Activated gamma-delta T cell treated with Interleukin-2 at 50 U/mL for 16 hours (primary cell): ENCODE measurements at places on chromosomes 2 and 18.

DNA sequence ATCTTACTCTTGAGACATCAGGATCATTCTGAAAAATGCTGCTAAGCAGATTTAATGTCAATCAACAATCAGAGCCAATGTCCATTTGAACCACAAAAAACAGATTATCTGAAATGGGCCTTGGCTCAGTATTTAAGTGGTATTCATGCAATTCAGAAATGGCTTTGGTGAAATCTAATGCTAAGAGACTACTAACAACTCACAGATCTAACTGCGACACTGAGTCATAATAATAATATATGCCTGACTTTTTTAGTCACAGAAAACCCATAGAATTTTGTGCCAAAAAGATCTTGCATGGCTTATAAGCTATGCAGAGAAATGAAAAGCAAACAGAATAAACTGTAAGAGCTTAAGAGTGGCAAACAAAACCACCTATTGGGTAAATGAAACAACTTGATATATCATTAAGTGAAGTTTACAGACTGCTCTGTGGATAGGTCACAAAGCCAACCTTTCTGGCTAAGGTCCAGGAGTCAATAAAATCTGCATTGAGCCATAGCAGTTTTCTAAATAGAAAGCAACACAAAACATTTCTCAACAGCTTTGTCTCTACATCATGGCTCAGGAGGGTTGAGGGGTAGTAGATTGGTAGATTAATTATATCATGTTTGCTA, 234.3 kb downstream of the LRATD1 start:
- no peak for DNase-seq

DNA sequence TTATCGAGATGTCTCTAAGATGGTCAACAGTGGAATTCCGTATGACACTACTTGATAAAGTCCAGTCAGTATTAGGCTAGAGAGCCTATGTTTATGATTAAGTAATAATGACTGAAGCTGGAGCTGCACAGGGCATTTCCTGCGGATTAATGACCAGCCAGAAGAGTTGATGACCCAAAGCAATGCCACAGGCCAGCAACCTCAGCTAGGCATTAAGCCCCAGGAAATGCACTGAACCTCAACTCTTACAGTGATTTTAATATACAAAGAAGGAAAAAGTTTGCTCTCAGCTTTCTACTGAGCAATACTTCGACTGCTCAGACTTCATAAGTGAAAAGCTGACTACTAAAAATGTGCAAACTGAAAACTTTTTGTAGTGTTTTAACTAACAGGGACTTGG, 3.9 kb downstream of the KCTD1 start:
- no peak for DNase-seq

DNA sequence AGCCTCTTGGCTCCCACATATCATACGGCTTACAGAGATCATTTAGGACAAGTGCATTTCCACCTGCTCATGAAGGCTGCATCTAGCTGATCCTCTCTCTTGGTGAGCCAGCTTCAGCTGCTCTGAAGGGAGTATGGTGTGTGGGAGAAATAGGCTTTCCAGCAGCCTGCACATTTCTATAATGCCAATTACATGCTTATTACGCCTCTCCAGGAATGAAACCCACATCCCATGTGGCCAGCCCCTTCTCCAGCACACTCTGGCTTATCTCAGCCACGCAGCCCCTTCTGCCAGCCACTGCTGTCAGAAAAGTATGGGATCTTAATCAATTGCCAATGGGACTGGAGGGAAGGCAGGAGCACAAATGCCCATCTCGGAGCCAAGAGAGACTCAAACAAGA, 117.5 kb downstream of the GALNT14 start:
- DNase-seq, result no peak

GRCh38 chr2:113977060-113977659, 87.3 kb downstream of the ACTR3 start:
- DNase-seq, result no peak

- no peak for DNase-seq
These were observed 162.8 kb downstream of the OSR1 start for GRCh38 chr2:19195661-19196060.

DNA sequence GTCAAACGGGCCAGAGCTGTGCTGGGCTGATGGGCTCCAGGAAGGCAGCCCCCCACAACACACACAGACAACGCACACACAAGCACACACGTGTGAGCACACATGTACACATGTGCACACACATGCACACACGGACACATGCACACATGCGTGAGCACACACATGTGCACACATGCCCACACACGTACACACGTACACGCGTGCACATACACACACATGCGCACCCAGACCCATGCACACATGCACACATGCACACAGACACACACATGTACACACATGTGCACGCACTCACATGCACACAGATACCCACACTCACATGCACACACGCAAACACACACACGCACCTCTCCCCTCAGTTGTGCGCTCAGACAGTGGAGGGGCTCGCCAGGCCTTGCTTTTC, 31.2 kb upstream of the HPCAL1 start:
- no peak for DNase-seq

DNA sequence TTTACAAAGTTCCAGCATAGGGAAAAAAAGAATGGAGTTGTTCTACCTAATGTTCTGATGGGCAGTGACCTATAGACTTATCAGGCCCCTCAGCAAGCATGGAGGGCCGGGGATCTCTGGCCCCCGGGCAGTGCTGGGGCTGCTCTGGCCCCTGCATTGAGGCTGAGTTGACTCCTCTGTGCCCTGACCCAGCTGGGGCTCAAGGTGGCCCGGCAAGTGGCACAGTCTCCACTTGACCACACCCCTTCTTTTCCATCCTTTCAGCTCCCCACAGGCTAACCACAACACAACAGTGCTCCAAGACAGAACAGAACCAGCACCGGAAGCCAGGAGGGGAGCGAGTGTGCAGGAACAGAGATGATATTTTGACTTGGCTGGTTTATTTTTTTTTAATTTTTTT, 19.9 kb downstream of the TOGARAM2 start:
- no peak for DNase-seq

GRCh38 chr2:31785876-31786275, 205.1 kb upstream of the SRD5A2 start:
- no peak for DNase-seq

- DNase-seq, result no peak
These were observed 239.5 kb upstream of the COL3A1 start for GRCh38 chr2:188734691-188735090.

- no peak for DNase-seq
These were observed 1988.8 kb upstream of the PIK3C3 start for GRCh38 chr18:39966275-39966674.

- DNase-seq, result no peak
These were observed 200.9 kb upstream of the RAB6C start for GRCh38 chr2:129778584-129778877.

- DNase-seq, result no peak
These were observed 232.0 kb upstream of the PARD3B start for GRCh38 chr2:204313256-204313655.

GRCh38 chr2:222304737-222305515, 6.1 kb upstream of the PAX3 start:
- DNase-seq, result no peak

DNA sequence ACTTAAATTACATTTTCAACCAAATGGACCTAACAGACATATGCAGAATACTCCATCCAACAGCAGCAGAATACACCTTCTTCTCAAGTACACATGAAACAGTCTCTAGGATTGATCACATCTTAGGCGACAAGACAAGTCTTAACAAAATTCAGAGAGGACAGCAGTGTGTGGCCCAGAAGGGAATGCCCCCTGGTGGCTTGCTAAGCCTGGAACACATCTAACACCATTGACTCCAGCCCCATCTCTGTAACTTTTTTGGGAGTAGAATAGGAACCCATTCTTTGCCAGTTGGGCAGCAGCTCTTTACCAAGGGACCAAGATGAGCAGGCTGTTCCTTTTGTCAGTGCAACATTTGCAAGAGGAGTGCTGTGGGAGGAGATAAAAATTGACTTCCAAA, 249.9 kb downstream of the PLCL1 start:
- DNase-seq, result peak; percentile 8

- DNase-seq, result no peak
These were observed 95.0 kb upstream of the CCDC68 start for GRCh38 chr18:55054021-55054990.

DNA sequence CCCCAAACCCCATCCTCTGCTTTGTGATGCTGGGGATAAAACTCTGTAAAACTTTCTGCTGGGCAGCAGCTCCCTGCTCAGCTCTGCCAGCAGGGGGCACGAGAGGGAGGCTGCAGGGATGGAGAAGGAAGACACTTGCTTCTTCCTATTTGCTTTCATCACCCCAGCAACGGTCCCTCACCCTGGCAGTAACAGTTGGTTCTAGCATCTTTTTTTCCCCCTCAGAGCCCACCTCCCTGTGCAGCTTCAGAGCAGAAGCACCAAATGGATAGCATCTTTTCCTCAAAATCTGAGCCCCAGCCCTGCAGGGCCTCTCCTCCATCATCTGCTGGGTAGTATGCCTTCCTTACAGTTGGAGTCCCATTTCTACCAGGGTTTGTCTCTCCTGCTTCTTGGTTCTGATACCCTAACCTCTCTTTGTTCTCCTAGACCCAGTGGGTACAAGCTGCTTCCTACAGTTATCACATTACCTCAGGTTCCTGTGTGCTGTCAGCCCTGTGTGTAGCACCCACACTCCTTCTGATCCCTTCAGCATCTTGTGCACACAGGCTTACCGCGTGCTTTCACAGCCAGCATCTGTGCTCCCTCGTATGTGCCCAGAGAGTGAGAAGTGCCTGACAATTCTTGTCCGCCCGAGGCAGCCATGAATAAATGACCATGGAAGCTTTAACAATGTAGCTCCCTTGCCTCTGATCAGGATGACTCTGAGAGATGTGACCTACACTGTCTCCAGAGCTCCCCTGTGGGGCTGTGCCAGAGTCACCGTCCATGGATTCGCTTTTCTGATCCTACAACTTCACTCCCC, 14.5 kb downstream of the CKAP2L start:
- DNase-seq, result peak; percentile 79

DNA sequence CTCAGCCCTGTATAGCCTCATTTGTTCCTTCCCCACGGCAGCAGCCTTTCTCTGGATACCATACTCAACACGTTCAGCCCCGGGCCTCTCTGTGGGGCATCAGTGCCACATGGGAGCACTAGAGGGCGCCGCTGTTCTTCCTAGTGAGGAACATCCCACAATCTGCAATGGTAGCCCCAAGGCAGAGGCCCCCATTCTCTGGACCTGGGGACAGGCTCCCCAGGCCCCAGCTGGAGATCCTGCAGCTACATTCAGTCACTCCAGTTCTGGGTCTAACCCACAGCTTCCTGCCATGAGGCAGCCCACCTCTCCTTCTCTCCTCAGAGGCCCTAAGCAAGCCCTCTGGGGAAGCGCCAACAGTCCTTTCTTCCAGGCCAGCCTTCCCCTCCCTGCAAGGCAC, 14.2 kb upstream of the SFXN5 start:
- DNase-seq, result peak; percentile 79

GRCh38 chr2:195533771-195534642, 123.0 kb upstream of the SLC39A10 start:
- peak; percentile 44 for DNase-seq

DNA sequence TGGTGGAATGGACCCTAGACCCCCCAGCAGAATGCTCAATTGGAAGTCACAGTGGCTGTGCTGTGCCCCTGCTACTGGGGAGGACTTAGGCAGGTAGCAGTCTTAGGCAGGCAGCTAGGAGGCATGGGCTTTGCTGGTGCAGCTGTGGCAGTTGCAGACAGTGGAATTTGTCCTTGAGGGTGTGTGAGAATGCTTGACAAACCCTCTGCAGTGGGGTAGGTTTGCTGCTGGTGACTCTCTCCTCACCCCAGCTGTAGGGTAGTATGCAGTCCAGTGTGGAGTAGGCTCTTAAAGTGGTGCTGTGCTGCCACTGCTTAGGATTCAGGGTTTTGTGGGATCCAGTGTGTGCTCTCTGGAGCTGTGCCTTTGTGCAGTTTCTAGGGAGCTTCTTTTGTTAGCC, 61.3 kb downstream of the NUP35 start:
- DNase-seq, result no peak

DNA sequence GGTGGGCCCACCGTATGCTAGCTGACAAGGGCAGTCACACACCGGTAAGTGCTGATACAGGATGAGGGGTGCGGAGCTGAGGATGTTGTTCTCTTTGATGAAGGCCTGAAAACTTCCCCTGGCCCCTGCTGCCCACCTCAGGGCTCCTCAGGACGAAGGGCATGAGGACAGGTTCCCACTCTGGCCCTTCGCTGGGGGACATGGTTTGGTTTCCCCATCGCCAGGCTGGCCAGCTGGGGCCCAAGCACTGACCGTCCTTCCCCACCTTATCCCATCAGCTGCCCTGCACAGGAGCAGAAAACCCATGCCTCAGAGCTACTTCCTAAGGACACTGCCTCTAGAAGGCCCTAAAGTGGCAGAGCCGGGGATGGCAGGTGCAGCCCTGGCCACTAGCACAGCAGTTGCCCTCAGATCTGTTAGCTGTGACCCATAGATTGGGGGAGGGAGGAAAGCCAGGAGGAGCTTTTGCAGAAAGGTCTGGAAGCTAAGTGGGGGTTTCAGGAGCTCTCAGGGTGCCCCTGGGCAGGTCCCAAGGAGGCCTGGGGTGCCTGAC, 66.5 kb downstream of the TFCP2L1 start:
- DNase-seq, result no peak

DNA sequence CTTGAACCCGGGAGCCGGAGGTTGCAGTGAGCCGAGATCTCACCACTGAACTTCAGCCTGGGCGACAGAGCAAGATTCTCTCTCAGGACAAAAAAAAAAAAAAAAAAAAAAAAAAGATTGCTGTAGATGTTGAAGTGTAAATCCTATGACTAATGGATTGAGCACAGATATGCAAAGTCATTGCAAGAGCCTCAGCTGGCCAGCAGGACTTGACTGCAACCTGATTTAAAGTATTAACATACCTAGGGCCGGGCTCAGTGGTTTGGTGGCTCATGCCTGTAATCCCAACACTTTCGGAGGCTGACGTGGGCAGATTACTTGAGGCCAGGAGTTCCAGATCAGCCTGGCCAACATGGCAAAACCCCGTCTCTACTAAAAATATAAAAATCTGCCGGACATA, 103.4 kb upstream of the MSH2 start:
- no peak for DNase-seq
